ENCODE measurements at places on chromosomes 6 and 20.

DNA sequence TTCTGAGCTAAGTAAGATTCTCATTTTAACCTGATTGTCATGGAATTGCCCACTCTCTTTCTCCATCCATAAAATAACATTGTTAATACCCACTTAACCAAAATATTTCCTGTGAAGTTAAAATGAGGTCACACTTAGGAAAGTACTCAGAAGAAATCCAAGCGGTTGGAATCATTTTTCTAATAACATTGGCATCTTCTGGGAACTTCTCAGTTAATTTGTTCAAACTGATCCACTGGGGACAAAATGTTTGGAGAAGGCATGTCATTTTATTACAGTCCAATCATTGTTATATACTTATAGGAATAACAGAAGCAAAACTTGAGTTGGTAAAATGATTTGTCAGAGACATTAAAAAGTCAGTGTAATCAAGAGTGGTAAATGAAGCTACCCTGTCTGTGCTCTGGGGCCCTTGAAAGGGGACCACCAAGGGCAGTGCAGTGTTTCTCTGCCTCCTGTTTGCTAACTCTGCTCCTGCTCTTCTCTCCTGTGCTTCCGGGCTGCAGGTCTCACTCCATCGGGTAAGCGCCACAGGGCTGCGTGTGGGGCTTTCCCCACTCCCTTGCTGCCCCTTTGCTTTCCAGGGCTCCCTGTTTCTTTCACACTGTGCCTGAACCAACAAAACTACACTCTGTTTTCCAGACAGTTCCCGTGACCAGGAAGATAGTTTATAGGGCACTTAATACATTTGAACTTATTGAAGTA, 50.1 kb downstream of the HDDC2 start:
- DNase-seq = no peak

DNA sequence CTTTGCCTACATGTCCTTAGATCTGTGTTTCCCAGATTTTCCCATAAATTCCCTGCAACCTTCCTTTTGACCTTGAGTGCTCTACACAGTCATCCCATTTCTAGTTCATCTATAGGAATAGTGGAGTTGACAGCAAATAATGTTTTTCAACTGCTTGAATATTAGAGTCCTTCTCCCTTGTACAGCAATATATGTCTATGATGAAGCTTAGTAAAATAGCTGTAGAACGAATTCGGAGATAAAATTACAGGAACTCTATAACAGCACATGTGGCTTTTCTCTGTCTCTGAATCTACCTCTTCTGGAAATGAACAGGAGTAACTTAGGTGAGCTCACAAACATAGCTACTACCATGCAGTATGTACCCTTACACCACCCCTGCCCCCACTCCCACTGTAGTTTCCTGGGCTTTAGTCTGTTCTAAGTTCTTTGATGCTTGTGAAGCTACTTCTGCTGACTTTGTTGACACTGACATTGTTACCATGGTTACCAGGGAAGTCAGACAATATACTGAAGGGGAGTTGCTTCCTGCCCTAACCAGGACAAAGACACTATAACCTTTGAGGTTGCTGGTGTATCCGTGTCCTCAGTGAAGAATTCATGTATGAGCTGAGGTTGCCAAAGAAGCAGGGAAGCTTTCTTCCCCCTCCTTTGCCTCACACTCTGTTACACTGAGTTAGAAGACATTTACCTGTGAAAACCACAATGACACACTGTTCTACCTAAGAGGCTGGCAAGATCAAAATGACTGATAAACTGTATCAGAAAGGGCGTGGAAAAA, 35.8 kb upstream of the SHLD1 start:
- no peak for DNase-seq

- DNase-seq = peak; percentile 69
Measured at GRCh38 chr6:74069089-74069581, 373.1 kb downstream of the CD109 start.

- DNase-seq = no peak
Measured at GRCh38 chr6:135314543-135314942, 133.4 kb downstream of the MYB start.

DNA sequence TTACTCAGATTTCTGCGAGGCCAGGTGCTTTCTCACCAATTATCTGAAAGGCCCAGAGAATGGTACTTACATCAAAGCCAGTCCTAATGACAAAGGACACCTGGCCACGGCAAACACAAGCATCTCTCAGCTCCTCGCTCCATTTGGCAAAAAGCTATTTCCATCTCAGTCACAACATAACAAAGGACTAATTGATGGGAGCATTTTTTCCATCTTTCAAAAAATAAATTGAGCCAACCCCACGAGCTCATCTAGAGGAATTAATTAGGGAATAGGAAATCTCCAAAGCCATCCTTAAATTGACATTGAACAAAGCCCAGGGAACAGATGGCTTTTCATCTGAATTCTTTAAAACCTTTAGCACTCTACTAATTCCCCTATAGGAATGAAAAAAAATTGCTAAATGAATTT, 236.7 kb downstream of the HAO1 start:
- no peak for DNase-seq

GRCh38 chr6:13870214-13870830, 54.4 kb upstream of the RNF182 start:
- DNase-seq = no peak

DNA sequence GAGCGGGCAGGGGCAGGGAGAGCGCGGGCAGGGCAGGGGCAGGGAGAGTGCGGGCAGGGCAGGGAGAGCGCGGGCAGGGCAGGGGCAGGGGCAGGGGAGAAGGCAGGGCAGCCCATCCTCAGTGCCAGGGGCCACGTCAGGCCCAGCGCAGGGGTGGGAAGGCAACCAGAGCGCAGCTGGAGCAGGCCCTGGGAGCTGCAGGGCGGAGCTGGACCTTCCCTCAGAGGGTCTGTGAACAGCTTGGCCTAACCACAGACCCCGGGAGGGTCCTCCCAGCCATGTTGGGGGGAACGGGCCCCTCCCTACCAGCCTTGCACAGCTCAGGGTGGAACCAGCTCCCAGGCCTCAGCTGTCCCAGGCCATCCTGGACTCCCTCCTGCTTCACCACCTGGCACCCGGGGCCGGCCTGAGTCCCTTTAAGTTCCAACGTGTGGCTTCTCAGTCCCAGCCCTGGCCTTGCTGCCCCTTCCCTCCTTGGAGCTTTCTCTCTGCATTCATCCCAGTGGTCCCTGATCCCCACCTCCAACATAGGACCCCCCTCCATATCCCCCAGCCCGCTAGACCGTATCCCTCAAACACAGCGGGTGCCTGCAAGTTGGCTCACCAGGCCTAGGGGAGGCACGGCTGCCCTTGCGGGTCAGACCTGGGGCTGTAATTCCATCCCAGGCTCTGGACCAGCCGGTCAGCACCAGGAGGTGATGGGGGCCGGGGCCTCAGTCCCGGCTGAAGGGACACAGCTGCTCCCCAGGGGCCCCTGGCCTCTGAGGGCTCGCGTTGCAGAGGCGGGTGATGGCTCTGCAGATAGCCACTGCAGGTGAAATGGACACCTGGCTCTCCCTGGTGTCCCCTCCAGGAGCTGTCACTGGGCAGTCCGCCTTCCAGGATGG, 5.6 kb upstream of the ZBTB46 start:
- DNase-seq = no peak

- DNase-seq = no peak
Measured at GRCh38 chr20:32830437-32830836, 10.7 kb downstream of the MAPRE1 start.

- DNase-seq = no peak
Measured at GRCh38 chr20:35947489-35947888, 6.8 kb downstream of the SCAND1 start.

DNA sequence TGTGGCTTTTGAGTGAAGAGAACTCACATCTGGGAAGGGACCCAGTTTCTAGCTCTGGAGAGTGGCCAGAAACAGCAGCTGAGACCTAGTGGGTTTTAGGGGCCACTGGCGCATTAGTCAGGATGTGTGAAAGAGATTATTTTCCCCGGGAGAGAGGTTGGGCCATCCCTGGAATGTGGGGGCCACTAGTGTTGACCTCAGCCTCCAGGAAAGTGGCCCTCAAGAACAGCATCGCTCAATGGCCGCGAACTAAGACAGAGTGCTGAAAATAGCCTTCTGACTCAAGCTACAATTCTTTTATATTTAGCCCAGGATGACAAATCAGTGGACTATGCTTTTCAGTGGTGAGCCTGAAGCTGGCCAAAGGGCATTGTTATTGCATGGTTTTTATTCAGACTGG, 210.4 kb upstream of the RNF24 start:
- peak; percentile 91 for DNase-seq

DNA sequence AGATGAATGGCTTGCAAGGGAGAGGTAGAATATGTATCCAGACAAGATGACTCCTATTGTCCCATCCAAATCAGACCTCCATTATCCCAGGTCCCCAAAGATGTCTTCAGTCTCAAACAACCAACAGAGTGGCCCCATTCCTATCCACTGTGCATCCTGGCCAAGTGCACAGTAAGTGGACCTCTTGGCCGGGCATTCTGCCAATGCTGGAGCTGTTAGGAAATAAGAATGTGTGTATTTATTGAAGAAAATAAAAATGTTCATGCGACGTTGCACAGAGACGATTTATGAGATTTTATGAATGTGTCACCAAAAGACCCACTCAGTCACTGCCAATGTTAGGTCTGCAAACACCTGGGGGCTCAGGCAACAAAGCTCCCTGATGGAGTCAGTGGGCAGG, 196.0 kb downstream of the MAFB start:
- DNase-seq = peak; percentile 69

DNA sequence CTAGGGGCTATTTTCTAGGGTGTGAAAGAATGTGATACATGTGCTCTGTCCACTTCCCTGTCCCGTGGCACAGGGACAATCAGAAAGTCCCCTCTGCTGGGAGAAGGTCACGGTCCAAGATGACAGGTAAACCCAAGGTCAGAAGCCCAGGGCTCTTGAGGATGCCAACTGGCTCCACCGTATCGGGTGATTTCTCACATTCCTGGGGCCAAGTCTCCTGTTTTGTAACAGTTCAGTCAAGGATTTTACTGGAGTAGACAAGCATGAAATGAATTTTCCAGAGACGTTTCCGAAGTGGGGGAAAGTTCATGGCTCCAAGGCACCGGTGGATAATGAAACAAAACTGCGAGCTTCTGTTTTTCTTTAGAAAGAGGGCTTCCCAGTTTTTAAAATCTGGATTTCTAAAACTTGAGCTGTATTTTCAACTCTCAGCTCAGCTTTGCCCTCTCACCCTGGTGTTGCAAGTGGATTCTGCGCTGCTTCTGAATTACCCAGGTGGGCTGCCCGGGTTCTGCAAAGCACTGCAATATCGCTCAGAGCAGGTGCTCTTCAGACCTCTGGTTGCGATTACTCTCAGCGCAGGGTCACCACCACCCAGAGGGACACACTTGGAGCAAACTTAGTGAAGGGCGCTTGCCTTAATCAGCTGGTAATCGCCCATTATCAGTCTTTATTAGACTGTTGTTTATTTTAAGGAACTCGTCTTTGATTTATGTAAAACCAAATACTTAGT, 64.4 kb upstream of the TMEM170B start:
- DNase-seq = no peak

GRCh38 chr6:155292711-155293110, 21.6 kb downstream of the TFB1M start:
- no peak for DNase-seq

DNA sequence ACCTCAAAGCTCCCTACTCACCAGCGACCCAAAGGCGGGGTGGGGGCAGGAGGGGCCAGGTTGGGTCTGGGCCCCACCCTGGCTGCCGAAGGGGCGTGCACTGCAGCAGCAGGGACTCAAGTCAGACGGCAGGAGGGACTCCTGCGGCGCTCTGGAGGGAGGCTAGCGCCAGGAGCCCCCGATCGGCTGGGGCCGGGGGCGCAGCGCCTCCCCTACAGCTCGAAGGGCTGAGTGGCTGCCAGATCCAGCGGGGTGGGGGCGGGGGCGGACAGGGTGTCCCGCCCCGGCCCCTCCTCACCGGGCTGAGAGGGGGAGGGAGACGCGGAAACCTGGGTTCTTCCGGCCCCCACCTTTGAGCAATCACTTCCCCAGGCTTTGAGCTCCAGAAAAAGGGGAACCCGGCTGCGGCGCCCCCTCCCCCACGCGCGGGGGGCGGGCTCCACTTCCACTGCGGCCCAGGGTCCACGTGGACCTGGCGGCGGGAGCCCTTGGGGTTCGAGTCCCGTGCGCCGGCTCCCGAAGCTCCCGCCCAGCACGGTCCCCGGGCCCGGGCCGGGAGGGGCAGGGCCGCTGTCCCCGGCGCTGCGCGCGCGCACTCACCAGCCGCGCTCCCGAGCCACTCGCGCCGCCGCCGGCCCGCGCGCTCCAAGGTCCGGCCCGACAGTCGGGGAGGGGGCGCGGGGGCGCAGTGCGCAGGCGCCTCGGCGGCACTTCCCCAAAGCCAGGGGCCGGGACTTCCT, at the start of gene RGS19:
RGS19 (minus strand) TSS at position 246 of the 740 bp plus-strand sequence. CDS start 2,632 bp downstream, outside the sequence.
- DNase-seq = peak; percentile 46

GRCh38 chr6:104601131-104601651, 258.5 kb downstream of the HACE1 start:
- DNase-seq = no peak

- no peak for DNase-seq
Measured at GRCh38 chr6:84218091-84218490, 9.4 kb downstream of the CEP162 start.

DNA sequence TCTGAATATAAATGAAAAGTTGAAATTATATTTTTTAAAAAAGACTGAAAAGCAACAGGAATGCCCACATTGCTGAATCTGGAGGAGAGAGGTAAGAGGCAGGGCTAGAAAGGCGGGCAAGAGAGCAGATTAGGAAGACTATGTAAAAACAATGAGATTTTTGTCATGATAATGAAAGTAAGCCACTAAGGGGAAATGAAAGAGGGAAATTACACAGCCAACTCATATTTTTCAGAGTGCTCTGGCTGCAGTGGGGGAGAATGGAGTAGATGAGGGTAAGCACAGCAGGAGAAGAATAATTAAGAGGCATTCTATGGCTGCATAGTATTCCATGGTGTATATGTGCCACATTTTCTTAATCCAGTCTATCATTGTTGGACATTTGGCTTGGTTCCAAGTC, 281.9 kb downstream of the PKHD1 start:
- DNase-seq = no peak

DNA sequence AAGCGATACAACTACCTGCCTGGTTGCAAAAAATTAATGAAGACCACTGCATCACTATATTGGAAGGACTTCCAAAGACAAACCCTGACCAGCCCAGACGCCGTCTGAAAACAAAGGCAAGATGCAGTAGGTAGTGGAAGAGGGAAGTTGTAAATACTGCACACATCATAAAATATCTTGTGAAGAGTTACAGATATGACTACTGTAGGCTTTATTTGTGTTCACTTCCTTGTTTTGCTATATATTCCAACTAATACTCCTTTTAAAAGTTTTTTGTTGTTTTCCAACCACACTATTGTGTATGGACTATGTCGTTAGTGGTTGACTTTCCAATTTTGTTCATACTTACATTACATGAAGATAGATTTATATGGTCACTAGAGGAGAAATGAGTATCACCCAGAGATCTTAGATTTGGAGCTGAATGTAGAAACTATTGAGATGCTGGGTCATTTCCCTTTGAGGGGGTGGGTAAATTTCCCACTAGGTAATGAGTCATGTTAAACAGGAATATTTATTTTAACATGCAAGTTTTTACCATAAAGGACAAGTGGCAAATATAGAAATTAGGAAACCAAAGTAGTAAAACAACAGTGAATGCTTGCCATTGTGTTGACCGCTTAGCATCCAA, 16.6 kb upstream of the TXLNB start:
- no peak for DNase-seq
